ENCODE measurements at places on chromosomes 1 and 21.

- DNase-seq, result no peak
Observed at GRCh38 chr1:69519006-69519405, 48.7 kb upstream of the LRRC7 start.

GRCh38 chr1:100360790-100361510 is 8.6 kb downstream of the CDC14A start:
- DNase-seq, result no peak

DNA sequence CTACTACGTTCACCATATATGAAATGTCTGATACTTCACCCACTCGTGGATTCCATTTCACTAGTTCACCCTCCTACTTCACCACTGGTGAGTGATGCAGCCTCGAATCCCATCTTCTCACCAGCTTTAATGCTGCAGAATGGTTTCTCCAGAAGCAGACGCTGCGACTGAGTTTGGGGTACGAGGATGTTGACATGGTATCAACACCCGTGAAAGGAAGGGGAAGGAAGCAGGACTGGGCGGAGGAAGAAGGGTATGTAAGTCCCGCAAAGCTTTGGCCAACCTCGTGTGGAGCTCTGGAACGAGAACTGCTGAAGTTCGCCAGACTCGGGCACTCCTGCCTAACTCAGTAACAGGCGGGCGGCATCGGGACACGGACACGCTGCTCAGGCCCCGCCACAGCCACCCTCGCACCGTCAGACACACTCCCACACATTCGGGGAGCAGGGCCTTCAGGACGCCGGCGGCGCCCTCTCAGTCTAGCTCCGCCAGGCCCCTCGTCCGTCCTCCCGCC is 833 bp upstream of the DIP2A start:
- DNase-seq, result no peak

- DNase-seq, result no peak
Observed at GRCh38 chr1:94612525-94613204, 71.1 kb upstream of the F3 start.

- DNase-seq, result no peak
Observed at GRCh38 chr1:6116137-6116536, 64.0 kb downstream of the CHD5 start.

- DNase-seq, result no peak
Observed at GRCh38 chr1:167863921-167864279, 50.0 kb downstream of the ADCY10 start.

GRCh38 chr1:186094172-186094571 is 280.9 kb downstream of the TPR start:
- DNase-seq, result no peak

DNA sequence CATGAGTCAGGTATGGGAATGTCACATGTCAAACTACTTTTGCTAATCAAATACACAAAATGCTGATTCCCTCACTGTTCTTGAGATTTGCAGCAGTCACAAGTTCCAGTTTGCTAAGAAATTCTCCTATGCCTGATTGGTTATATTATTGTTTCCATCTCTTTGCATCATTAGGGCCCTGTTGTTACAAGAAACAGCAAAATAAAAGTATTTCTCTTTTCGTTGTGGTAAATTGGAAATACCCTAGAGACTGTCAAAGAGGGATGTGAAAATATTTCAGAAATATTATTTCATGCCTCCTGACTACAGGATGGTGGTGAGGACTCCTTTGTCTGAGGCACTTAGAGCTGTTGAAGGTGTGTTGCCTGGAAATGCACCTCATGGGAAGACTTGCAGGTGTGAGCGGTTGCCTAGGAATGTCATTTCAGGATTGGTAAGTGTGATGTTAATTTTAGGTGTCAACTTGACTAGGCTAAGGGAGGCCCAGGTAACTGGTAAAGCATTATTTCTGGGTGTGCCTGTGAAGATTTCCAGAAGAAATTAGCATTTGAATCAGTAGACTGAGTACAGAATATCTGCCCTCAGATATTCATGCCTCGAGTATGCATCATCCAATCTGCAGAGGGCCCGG is 117.4 kb downstream of the ROR1 start:
- DNase-seq, result no peak

- DNase-seq, result no peak
Observed at GRCh38 chr1:65431111-65431705, 10.7 kb downstream of the LEPR start.

- no peak for DNase-seq
Observed at GRCh38 chr1:46412893-46413595, 18.9 kb downstream of the FAAH start.

DNA sequence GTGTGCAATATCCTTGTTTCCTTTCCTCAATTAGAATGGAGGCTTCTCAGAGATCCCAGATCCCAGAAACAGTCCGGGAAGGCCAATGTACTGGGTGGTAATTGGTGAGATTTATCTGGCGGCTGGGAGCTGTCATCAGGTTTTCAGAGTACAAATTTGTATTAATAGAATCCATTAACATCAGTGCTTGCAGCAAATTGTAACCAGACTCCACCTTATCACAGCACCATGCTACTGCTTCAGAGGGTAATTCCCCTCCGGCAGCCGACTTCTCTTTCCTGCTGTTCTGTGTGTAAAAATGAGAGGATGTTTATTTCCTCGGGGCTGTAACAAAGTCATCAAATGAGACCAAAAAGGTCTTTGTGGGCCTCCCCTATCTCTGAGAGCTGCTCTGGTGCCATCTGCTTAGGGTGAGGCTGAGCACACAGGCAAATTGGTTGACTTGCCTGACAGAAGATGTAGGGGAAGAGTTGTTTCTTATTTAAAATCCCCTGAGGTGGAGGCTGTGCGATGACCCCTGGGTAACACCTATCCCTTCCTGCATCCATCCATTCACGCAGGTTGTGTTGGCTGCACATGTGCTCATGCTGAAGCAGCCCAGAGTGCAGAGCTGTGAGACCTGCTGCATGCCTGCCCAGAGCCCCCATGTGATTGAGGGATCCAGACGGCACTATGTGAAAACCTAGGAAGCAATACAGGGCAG is 19.2 kb downstream of the NFASC start:
- no peak for DNase-seq

GRCh38 chr1:31669433-31669785 is 24.7 kb upstream of the PEF1 start:
- DNase-seq, result no peak

- no peak for DNase-seq
Observed at GRCh38 chr1:66692681-66693080, 59.6 kb upstream of the DYNLT5 start.

DNA sequence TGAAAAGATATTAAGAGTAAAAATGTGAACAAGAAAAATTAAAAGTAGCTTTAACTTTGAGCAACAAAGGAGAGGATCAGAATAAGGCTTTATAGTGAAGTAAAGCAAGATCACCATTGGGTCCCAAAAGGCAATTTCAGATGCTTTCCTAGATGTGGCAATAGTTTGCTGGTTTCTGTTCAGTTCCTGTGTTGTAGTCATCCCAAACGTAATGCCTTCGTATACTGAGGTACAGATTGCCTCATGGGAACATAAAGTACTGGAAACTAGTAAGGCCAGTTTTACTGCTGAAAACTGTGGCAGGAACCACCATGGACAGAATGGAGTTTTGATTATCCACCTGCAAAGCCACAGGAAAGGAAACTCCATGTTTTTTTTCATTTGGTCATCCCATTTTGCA is 283.5 kb upstream of the SGIP1 start:
- DNase-seq, result no peak

DNA sequence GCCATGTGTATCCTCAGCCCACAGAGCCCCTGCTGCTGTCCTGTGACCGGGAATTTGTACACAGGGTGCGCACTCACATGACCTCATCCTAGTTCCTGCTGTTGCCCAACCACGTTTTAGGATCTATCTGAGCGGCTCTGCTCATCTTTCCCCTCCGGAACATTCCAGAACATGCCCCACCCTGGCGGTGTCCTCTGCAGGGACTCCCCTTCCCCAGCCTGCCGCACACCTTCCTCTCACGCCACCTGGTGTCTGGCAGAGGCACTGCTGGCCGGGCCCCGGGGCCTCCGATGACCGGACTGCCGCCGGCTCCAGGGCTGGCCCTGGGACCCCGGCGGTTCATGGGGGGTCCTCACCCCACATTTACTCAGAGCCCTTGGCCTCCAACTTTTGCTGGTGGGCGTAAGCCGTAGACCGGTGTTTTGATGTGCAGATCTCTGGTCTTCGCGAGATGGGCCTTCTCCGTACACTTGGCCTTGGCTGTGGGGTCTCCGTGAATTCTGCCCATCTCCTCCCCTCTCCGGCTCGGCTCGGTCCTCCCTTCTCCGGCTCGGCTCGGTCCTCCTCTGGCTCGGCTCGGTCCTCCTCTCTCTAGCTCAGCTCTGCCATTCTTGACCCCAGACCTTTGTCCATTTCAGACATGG is 29.5 kb downstream of the ARHGEF16 start:
- DNase-seq, result no peak
